ENCODE measurements at places on chromosomes 16 and 17. TPM values are rescaled to one million over a fixed set of nuclear protein-coding genes. Genes with fewer than 3 reads are reported as not detected.
A peak's percentile ranks its signal among the peaks of the same experiment; 100 is the strongest.

GRCh38 chr17:78075545-78075944 is 53.0 kb downstream of the TMC6 start:
- no peak for DNase-seq

DNA sequence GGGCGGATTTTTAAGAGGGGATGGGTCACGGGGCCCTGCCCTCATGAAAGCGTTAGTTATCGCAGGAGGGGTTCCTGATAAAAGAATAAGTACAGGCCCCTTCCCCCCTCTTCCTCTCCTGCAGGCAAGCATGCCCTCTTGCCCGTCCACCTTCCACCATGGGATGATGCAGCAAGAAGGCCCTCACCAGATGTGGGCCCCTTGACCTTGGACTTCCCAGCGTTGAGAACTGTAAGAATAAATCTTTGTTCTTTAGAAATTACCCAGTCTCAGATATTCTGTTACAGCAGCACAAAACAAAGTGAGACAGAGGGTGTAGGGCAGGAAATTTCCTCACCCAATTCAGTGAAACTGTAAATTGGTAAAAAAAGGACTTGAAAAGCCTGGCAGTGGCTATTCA is 27.8 kb upstream of the LCMT1 start:
- DNase-seq = no peak

DNA sequence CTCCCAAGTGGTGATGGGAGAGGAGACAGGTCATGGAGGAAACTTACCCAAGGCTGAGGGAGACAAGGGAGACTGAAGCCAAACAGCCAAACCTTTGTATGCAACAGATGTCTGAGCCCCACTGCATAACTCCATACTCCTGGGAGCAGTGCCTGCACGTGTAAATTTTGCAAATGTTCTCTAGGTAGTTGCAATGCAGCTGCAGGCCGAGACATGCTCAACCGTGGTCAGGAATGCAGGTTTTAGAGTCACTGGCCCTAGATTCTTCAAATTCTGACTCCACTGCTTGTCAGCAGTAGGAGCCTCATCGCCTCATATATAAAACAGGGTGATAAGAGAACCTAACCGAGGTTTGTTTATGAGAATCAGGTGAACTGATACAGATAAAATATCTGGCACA is 11.5 kb downstream of the DYNLRB2 start:
- no peak for DNase-seq

DNA sequence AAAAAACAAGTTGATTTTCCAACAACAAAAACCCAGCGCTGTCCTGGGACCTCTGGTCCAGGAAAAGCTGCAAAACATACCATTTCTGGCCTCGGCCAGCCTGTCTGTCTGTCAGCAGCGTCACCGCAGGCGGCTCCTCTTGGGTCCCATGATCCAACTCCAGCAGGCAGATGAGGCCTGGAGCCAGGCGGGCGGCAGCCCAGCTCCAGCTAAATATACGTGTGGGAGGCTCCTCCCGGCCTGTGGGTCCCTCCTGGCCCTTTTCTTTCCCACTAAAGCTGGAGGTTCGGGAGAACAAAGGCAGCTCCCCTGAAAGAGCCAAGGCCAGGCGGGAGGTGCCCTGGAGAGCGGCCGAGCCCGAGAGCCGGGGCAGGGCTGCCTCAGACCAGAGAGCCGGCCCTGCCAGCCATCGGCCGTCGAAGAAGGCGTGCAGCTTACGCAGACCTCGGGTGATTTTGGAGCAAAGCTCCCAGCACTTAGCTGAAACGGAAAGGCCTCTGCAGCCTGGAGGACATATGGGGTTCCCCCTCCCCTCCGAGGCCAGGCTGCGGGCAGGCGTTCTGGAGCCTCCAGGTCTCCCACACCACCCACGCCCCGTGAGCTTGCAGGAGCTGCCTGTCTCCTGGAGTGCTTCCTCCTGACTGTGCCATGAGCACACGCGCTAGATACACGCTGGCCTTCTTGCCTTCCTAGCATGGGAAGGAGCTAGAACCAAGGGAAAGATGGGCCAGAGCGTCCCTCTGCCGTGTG is 19.9 kb upstream of the JPH3 start:
- DNase-seq = peak; percentile 64

DNA sequence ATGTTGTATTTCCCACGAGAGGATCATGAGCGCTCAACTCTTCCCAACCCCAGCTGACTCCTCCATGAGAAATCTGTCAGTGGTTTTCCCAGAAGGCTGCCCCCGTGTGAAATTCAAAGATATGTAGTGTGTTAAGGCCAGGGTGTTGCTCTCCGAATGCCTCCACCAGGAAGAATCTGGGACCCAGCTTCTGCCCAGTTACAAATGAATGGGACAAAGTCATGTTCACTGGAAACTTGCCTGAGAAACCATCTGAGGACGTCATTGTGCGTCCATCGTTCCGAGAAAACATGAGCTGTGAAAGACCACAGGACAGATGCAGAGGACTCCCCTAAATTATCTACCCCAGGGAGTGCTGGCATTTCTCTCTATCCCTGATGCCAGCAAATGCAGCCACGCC is 86.0 kb downstream of the AIPL1 start:
- no peak for DNase-seq

GRCh38 chr16:88500255-88500661 is 47.2 kb downstream of the ZFPM1 start:
- DNase-seq = no peak

GRCh38 chr16:2960183-2961010 is 3.7 kb upstream of the KREMEN2 start:
- no peak for DNase-seq

DNA sequence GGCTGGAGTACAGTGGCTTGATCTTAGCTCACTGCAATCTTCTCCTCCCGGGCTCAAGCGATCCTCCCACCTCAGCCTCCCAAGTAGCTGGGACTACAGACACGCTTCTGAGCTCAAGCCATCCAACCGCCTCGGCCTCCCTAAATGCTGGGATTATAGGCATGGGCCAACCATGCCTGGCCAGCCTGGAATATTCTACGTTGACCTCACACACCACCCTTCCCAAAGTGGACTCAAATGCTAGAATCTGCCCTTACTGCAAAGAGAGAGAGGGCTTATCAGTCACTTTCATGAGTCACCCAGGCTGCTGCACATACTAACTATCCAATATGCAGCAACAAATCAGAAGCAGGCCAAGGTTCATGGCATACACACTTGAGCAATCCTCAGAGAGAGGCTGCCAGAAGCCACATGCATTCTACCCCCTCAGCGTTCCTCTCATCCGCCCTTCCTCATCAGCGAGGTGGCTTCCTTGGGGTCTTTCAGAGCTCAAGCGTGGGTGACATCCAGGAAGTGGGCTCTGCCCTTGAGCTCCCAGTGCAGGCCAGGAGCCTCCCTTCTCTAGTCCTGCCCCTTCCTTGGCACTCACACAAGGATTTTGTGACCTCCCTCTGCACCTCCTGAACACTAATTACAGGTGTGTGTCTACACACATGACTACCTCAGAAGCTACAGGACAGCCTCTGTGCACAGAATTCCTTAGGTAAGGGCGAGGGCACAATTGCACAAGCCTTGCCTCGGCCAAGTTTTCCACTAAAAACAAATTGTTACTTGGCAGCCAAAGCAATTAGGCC is 24.8 kb upstream of the SIAH1 start:
- no peak for DNase-seq

GRCh38 chr16:69194488-69194887 is 7.5 kb downstream of the SNTB2 start:
- DNase-seq = no peak

The PRSS21 gene
- total RNA-seq = 17.1 TPM

The TADA2A gene
- total RNA-seq = 21.4 TPM

Data from upper lobe of right lung (tissue), 1 donor.